ENCODE measurements at places on chromosomes 4 and X. TPM values are rescaled to one million over a fixed set of nuclear protein-coding genes. Genes with fewer than 3 reads are reported as not detected.
A peak's percentile ranks its signal among the peaks of the same experiment; 100 is the strongest.

GRCh38 chr4:167025670-167026069 lies 208.6 kb downstream of the SPOCK3 start:
- DNase-seq = no peak

GRCh38 chr4:168853770-168854169 lies 156.3 kb downstream of the CBR4 start:
- no peak for DNase-seq

DNA sequence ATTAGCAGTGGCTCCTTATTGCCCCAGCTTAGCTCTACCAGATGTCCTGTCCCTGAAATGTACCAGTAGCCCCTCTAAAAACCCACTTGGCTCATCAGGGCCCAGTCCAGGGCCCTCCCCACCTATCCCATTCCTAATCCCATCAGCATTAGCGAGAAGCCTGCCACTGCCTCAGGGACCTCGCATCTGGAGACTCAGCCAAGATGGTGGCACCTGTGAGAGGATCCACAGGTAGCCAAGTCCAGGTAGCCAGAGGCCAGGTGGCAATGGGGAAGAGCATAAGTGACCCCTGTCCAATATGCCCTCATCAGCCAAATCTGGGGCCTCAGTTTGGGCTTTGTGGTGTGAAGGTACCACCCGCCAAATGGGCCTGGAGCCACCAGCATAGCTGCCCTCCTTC lies 97.7 kb downstream of the MAMLD1 start:
- no peak for DNase-seq

DNA sequence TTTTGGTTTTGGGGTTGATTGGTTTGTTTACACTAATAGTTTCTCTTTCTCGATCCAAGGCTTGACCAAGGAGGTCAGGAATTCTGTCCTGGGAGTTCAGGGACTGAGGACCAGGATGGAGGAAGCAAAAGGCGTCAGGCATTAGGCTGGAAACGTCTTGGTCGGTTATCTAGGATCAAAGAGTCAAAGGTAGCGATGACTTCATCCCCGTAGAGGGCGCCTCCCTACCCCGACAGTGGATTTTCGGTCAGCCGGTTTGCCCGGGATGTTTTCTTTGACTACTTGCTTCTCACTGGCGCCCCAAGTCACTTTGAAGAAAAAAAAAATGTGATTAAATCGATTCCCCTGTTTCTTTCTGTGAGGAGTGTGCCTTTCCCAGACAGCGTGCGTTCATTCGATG lies 980 bp upstream of the FHDC1 start:
- no peak for DNase-seq

DNA sequence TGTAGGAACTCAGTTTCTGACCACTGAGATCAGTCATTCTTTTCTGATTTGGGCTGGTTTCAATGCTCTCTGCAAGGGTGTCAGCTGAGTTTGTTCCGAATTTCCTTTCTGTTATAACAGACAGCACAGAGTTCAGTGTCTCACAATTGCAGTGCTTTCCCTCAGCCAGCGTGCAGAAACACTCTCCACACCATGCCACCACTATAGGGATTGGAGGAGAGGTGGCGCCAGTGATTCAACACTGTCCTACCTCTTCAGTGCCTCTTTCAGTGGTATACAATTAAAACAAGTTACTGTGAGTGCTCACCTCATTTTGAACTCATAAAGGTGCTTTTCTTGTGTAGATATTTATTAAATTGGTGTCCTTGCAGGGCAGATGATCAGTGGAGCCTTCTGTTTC lies 413.2 kb upstream of the CXorf51B start:
- DNase-seq = no peak

DNA sequence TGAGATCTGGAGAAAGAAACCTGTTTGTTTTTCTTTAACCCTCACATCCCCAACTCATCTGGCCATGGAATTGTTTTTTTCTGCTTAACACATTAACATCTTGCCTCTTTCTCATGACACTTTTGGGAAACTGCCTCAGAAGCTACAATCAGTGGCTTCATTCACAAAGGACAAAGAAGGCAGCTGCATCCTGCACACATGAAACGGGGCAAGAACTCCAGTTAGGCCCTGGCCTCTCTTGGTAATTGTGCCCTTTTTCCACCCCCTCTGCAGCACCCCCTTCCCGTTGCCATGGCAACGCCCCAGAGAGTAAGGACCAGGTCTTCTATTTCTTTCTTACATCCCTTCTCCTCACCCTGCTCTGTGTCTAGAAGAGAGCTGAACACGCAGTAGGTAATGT lies 103.4 kb downstream of the PDGFRA start:
- no peak for DNase-seq

- no peak for DNase-seq
These were observed 133.4 kb downstream of the ATG4A start for GRCh38 chrX:108224727-108225621.

DNA sequence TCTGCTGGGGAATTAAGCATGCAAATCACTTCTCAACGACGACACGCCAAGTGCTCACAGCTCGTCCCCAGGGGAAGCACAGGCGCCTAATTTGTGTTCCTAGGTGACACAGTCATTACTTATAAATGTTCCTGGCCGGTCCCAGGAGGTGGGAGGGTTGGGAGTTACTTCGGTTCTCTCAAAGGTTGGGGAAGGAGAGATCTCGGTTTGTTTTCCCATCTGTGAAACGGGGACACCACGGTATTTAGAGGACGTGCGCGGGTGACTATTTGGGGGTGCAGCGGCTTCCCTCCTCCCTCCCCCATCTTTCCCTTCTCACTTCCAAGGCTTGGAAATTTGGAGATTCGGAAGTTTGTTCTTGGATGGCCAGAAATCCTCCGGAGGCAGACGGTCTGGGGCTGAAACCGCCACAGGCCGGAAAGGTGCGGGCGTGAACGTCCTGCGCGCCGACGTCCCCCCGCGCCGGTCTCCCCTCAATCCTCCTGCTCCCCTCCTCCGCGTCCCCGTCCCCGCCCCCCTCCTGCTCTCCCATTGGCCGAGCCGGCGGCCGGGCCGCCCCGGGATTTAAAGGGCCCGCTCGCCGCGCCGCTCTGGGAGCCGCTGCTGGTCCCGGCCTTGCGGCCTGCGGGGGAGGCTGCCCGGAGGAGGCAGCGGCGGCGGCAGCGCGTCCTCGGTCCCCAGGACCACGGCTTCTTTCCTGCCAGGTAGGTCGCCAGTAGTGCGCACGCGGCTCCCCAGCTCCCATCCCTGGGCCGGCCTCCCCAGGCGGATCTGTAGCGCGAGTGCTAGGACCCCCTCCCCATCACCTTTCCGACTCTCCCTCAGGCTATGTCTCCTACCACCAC lies at the start of gene PORCN:
PORCN (plus strand) TSS at position 593 of the 845 bp plus-strand sequence. CDS start 829 bp downstream, outside the sequence.
- DNase-seq = peak; percentile 92

- no peak for DNase-seq
These were observed 29.8 kb downstream of the UGT2B7 start for GRCh38 chr4:69126024-69126423.

GRCh38 chr4:16000708-16001483 lies 37.9 kb upstream of the FGFBP2 start:
- no peak for DNase-seq

DNA sequence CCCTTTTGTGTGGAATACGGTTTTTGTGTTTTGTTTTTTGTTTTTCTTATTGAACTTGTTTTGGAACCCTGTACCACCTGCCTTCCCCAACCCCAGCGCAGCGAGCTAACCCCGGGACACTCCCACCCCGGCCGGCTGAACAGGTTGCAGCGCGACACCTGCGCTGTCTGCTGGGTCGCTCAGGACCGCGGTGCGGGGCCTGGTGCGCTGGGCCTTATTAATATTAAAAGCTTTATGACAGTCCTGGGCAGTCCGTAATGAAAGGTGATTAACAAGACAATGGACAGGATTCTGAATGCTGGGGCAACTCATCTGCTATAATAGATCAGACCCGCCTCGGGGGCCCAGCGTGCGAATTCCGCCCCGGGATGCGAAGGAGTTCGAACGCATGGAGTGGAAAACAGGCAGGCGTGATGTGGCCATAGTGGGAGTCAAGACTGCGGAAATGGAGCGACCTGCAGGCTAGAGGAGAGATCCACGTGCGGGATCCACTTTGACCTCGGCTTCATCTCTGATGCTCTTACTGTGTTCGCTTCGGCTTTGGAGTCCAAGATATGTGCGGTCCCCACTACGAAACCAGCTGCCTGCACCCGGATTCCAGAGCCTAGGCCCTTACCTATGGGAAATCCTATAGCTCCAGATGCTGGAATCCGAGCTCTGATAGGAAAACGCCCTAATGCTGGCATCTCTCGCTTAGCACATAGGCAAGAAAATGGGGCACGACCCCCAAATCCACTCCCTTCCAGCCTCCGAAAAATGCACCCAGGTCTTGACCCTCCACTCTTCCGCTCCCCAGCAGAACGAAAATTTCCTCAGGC lies 69.0 kb upstream of the TMEM33 start:
- no peak for DNase-seq

DNA sequence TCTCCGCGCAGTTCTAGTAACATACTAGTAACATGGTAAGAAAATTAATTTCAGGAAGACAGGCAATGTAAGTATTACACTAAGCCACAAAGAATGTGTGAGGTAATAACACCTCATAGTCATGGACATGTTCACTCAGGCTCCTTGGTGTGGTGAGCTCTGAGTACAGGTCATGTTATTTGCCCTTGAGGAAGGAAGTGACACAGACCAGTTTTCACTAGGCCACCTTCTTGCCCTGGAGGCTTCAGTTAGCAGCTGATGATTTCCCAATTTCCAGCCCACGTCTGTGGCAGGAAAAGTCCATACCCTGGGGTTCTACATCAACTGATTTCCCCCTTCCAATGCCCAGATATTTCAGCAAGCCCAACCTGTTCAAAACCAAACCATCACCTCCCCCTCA lies 6.7 kb downstream of the APOO start:
- DNase-seq = no peak

- DNase-seq = no peak
These were observed 1.6 kb downstream of the KIT start for GRCh38 chr4:54659313-54659712.

GRCh38 chr4:2257361-2258081 lies 4.4 kb downstream of the MXD4 start:
- peak; percentile 39 for DNase-seq

DNA sequence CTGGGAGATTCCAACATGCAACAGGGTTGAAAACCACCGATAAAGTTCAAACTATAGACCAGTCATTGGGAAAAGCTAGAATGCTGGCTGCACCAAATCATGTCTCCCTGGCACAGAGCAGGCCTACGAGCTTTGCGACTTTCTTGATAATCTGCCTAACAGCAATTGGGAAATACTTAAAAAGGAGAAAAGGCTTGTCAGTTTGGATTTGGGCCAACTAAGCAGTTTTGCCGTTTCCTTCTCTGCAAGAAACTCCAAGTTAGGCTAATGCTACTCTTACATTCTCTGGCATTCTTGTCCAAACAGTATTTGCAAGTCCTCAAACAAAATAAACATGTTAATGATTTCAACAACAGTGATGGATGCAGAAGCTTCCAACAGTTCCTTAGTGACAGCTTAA lies 87.9 kb downstream of the PDK3 start:
- DNase-seq = no peak

DNA sequence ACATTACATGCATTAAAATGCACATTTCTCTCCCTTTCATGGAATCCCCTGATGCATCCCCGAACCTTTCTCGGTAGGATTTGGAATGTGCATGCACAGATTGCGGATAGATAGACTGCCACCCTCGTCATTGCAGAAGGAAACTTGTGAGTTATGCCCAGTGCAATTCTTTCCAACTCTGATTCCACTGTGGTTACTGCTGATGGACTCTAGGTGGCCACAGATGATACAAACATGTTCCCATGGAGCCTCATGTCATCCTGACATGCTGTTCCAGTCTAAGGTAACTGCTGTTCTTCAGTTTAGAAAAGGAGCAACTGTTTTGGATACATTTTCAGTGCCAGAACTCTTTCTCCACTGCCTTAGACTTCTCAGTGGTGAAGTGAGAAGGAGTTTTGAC lies 9.1 kb upstream of the VCX3B start:
- no peak for DNase-seq

- no peak for DNase-seq
These were observed 187.9 kb downstream of the EPHA5 start for GRCh38 chr4:65482410-65482809.

DNA sequence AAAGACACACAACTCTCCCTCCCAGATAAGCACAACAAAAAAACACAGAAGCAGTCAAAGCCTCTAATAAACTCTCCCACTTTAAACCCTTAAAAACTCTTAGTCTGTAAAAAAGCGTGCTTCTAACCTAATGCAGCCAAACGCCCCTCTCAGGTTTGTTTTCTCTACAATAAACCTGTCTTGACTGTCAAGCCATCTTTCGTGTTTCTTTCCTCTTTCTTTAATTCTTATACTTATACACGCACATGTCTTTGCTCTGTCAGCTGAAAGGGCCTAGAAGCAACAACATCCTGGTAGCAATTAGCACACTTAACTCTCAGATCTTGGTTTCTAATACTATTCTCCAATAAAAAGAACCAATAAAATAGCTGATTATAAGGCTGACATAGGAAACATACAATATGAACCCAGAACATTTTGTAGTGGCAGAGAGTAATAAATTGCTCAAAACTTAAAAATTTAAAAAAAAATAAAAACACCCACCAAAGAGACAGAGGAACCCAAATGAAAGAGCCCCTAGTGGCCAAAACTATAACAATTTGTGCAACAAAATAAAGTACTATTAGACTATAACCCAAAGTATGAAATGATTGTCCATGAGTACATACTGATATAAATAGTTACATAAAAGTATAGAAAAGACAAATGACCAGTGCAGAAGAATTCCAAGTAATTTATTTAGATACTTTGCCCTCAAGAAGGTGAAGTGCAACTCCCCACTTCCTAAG lies 440.4 kb upstream of the ADGRL3 start:
- DNase-seq = no peak

DNA sequence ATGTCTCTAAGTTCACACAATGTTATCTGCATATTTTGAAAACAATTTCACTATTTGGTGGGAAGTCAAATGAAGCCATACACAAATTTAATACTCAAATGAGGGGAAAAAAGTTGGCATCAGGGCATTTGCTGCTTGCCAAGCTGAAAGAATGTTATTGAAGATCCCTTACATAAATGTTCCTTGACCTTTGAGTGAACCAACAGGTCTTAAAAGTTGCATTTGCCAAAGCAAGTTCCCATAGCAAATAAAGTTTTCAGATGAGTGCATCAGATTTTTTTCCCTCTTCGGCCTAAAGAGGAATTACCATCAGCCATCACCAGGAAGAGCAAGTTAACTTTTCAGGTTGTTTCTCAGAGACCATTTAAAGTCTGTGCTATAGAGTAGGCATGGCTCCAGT lies 115.9 kb downstream of the COX18 start:
- no peak for DNase-seq

DNA sequence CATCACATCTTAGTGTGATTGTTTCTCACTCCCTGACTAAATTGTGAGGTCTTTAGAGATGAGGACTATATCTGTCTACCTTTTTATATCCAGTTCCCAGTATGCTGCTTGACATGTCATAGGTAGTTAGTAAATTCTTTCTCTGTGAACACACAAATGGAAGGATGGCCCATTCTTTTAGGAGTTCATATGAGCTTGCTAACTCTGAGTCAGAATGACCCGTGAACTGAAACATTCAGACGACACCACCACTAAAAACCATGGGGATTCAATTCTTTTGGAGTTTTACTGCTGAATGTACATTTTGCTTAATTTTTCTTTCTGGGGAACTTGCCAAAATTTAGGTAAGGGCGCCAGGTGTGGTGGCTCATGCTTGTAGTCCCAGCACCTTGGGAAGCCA lies 13.9 kb downstream of the OFD1 start:
- no peak for DNase-seq

EOLA2 gene
- total RNA-seq = 24.2 TPM

GAGE12F gene
- not detected for total RNA-seq

TRAM1L1 gene
- total RNA-seq = 0.45 TPM

MSANTD1 gene
- 0.45 TPM for total RNA-seq
